ENCODE measurements at places on chromosomes 5 and 9.

GRCh38 chr5:88657906-88658775, 224.8 kb downstream of the MEF2C start:
- DNase-seq, result no peak

DNA sequence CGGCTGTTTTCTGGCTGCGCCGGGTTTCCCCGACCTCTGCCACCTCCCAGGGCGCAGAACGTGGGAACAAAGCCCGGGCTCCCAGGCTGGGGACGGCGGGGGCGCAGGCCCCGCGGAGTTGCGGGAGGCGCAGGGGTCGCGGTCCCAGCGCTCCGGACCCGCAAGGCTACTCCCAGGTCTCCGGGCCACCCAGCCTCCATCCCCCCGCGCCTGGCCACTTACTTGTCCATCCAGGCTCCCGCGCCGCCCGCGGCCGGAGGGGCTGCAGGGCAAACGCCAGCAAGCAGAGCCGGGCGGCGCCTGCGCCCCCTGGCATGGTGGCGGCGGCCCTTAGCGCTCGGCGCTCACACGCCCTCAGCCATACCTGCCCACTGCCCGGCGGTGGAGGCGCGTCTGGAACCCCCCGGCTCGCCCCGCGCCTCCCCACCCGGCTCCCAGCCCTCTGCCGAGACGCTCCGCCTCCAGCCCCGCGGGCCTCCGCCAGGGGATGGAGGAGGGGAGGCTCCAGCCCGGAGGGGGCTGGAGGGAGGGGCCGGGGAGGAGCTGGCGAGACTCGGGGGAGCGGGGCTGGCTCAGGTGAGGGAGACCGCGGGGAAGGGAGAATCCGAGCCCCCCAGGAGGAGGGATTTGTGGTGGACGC, at the start of gene ADAM19:
TSS of gene ADAM19 (minus strand) at position 395 of the 640 bp plus-strand sequence. CDS start at position 316, 79 bp downstream.
- peak; percentile 16 for DNase-seq

- DNase-seq, result no peak
Measured at GRCh38 chr9:16407617-16408016, 462.9 kb downstream of the BNC2 start.

GRCh38 chr9:92589923-92590322, 54.1 kb upstream of the ECM2 start:
- no peak for DNase-seq

DNA sequence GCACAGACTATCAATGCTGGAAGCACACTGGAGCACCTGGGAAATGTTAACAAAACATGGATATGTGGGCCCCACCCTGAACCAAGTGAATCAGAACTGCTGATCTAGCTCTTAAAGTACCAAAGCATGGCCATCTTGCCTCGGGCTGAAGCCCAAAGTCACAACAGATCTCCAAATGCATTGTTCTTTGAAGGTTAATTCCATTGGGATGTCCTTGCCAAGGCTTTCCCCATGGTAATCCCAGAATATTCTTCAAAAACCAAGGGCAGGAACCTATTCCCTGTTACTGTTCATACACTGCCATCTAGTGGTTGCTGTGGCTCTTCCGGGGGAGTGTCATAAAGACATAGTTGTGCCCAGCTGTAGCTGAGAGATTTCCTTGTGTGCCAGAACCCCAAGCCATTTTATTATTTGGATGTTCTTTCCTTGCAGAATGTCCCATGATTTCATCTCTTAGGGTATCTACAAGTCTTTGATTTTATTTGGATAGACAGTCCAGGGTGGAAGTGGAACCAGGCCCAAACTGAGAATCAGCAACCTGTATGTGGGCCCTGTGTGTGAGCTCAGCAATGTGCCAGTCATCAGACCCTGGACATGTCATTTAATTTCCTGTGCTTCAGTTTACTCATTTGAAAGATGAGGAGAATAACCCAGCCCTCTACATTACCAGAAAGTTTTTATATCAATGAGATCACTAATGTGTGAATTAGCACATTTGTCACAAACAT, 290.0 kb downstream of the ACTL7B start:
- peak; percentile 85 for DNase-seq

- no peak for DNase-seq
Measured at GRCh38 chr5:29949301-29949872, 1244.1 kb upstream of the CDH6 start.

DNA sequence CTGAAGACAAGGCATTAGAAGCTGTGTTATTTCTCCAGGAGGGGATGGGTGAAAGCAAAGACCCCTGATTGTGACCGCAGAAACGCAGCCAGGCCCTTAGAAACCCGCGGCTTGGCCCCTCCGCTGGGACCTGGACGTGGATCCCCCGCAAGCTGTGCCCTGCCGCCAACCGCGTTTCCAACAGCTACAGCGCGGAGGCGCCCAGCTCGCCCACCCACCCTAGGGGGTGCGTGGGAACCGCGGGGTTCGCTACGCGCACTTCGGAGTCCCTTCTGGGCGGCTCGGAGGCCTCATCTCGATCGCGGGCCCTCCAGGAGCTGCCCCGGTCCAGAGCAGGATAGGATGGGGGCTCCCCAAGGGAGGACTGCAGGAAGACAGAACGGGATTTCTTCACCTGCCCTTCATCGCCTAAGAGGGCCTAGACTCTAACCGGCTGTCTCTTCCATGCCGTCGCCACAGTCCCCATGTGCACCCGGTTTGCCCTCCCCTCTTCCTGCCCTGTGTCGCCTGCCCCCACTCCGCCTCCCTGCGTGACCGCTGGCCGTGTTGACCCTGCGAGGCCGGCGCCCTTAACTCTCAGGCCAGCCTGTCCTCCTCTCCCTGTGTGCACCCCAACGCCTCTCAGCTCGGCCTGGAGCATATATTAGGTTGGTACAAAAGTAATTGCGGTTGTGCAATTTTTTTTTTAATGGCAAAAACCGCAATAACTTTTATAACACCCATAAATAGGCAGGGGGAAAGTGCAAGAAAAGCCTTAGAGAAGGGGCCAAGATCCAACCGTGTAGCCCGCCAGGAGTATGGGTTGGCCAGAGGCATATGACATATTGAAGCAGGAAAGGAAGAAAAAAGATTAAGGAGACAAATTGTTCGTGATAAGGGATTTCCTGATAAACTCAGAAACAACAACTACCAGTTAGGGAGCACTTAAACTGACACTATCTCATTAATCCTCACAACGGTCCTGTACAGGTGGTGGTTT, 68.1 kb upstream of the FREM1 start:
- DNase-seq, result no peak

DNA sequence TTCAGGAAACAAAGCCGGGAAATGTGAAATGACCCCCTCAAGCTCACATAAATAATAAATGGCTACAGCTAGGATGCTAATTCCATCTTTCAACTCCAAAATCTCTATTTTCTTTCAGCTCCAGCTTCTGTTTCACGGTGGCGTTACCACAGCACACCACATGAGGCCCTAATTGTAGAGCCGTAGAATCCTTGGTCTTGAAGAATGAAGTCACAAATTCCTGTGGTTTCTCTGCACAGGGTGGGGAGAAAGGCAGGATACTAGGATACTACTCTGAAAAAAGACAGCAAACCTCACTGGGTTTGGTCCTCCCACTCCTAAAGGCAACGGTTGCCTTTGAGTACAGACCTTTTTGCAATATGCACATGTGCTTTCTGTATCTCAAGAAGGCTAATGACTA, 13.9 kb upstream of the RARS1 start:
- DNase-seq, result peak; percentile 70

GRCh38 chr9:99931155-99931840, 24.8 kb downstream of the STX17 start:
- no peak for DNase-seq

- DNase-seq, result peak; percentile 81
Measured at GRCh38 chr9:33081128-33081851, 4.8 kb upstream of the SMU1 start.

DNA sequence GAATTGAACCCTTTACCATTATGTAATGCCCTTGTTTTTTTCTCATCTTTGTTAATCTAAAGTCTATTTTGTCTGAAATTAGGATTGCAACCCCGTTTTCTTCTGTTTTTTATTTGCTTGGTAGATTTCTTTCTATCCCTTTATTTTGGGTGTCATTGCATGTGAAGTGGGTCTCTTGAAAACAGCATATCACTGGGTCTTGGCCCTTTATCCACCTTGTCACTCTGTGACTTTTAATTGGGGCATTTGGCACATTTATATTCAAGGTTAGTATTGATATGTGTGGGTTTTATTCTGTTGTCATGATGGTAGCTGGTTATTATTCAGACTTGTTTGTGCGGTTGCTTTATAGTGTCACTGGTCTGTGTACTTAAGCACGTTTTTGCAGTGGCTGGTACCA, 117.4 kb upstream of the MARCHF11 start:
- no peak for DNase-seq

DNA sequence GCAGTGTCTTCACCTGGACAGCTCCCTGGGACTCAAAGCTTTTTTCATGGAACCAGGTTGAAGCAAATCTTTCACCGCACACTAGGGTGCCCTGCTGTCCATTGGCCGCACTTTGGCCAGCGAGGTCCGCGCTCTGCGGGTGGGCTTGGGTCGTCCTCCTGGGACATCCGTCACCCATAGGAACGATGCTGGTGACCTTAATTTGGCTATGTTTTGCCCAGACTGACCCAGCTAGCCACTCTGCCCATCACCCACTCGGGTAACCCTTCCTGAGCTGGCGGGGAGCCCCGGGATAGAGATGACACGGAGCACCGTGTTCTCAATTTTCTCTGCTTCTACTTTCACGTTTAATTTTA, 25.9 kb downstream of the ZDHHC11B start:
- no peak for DNase-seq

- no peak for DNase-seq
Measured at GRCh38 chr5:149041242-149041641, 21.6 kb downstream of the SH3TC2 start.

GRCh38 chr5:72020161-72020983, 86.9 kb upstream of the MAP1B start:
- DNase-seq, result no peak

DNA sequence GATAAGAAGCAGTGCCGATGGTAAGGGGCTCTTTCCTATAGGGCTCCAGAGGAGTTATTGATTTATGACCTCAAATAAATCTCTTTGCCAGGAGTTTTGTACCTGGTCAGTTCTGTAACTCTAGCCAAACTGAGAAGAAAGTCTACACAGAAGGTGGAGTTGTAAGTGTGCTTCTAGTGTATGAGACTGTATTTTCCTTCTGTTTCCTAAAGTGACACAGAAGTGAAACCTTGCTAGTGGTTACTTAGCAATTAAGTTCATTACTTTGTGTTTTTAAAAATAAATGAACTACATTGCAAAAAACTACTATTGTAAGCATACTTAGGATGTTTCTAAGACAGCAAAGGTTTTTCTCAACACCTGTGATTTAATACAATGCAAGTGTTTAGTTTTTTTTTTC, 48.7 kb upstream of the ACTBL2 start:
- no peak for DNase-seq

DNA sequence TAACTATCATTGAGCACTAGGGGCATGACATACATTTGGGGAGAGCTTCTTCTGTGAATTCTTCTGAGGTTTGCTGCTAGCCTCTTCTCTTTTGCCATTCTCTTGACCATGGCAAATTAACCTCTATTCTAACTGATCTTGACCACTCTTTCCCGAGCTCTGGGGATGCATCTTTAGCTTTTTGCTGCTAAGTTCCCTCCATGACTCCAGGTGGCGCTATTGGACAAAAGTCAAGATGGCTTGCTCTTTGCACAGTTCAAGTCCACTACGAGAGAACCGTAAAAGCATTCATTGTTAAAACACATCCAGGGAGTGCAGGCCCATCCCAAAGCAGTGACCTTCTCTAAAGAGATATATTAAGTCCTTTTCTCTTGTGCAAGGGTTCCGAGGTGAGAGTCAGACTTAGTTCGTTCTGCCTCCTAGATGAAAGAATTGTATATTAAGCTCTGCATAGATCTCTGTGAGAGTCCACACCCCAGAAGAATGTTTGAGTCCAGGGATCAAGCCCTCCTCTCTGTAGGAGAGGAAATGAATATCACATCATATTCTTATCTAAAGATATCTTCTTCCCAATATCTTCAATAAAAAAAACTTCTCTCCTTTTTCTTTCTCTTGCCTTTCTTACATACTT, 1152.9 kb upstream of the CDH6 start:
- DNase-seq, result peak; percentile 69

GRCh38 chr9:108270561-108270960, 585.2 kb downstream of the ACTL7B start:
- DNase-seq, result no peak

GRCh38 chr9:21568484-21568883, 86.4 kb upstream of the IFNE start:
- DNase-seq, result no peak

DNA sequence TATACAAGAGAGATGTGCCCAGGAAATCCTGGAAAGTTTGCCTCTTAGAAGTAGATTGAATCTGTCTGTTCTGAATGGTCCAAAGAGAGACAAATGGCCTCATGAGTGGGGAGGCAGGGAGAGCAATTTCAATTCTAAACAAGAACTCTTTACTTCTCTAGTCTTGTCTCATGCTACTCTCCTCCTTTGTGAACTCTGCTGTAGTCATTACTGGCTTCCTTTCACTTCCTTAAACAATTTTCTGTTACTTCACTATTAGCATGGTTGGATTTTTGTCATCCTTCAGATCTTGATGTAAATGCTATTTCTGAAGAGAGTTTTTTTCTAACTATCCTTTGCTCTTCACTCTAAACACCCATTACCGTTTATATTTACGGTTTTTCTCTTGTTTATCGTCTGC, 54.0 kb upstream of the GRIN3A start:
- no peak for DNase-seq

- no peak for DNase-seq
Measured at GRCh38 chr9:89466451-89467277, 31.2 kb downstream of the SEMA4D start.

- DNase-seq, result no peak
Measured at GRCh38 chr9:121997791-121998190, 95.3 kb downstream of the TTLL11 start.

GRCh38 chr5:164184158-164184557, 678.7 kb downstream of the MAT2B start:
- DNase-seq, result no peak

- DNase-seq, result no peak
Measured at GRCh38 chr9:137916540-137916939, 39.0 kb downstream of the CACNA1B start.

- no peak for DNase-seq
Measured at GRCh38 chr5:132259069-132259851, 1.8 kb downstream of the PDLIM4 start.

DNA sequence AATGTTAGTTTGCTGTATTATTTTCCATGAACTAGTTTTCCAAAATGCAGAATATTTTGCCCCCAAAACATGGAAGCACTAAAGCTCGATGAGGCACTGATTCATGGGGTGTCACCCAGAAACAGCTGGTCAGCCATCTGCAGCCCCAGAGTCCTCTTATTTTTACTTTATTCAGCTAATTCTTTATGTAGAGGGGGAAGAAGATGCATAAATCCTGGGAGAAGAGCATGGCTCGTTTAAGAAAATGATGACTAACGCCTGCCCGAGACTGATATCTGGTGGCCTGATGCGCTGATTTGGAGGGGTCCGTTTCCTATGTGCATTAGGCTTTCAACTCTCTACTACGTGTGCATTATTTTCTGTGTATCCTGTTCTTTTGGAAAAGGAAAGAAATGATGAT, 390.3 kb upstream of the MEF2C start:
- no peak for DNase-seq

GRCh38 chr5:79056847-79057246, 12.6 kb downstream of the DMGDH start:
- no peak for DNase-seq

DNA sequence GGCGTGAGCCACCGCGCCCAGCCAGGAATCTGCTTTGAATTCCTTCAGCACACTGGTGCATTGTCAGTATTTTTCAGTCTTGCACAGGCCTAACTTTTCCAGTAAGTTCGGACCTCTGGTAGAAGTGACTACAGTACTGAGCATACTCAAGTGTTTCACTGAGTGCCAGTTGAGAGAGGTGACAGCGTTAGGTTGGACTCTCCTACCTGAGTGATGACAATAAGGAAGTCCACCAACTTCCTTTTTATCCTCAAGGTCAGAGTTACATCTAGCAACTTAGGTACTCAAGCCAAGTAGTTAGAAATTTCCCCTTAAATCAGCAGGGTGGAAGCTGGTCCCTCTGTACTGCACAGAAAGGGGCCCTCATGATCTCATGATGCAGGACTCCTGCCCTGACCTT, 26.0 kb upstream of the FSD1L start:
- DNase-seq, result no peak

Measured in HT-29 (cell line).